ENCODE measurements at places on chromosomes 3 and 15.

DNA sequence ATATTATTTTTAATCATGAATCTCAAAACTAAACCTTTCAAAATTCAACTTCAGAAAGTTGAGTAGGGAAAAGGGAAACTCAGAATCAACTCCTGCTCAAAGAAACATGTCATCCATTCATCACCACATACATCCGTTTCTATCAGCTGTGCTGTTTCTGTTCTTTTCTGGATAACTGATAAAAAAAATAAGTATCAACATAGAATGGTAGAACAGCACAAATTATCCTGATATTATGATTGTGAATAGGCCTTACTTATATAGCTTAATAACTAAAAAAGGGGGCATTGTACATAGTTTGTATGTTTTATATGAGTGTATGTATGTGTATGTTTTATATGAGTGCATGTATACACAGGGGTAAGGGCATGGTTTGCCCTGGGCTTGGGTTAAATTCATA lies 3.1 kb downstream of the TM4SF1 start:
- DNase-seq, result no peak

- DNase-seq, result no peak
Measured at GRCh38 chr15:70098461-70099166, 897 bp upstream of the TLE3 start.

- peak; percentile 3 for DNase-seq
Measured at GRCh38 chr3:154105218-154105975, 15.8 kb upstream of the ARHGEF26 start.

GRCh38 chr3:24154781-24155180 lies 209.7 kb downstream of the NR1D2 start:
- no peak for DNase-seq

- no peak for DNase-seq
Measured at GRCh38 chr3:29763115-29763514, 482.2 kb downstream of the RBMS3 start.

DNA sequence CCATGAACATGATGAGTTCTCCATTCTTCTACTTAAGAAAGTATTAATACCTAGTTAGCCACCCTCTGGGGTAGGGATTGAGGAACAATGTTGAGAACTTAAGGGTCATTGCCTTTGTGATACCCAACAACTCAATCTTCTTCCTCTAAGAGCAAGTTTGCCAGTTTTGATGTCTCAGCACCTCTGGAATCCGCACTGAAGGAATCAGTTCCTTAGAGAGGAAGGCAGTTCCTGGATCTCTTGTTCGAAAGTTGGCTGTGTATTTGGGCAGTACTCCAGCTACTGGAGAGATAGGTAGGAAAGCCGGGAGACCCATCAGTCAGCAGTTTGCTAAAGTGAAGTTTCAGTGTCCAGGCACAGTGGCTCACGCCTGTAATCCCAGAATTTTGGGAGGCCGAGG lies 35.6 kb upstream of the MTHFS start:
- no peak for DNase-seq

- no peak for DNase-seq
Measured at GRCh38 chr15:91609231-91609630, 244.3 kb upstream of the SLCO3A1 start.

DNA sequence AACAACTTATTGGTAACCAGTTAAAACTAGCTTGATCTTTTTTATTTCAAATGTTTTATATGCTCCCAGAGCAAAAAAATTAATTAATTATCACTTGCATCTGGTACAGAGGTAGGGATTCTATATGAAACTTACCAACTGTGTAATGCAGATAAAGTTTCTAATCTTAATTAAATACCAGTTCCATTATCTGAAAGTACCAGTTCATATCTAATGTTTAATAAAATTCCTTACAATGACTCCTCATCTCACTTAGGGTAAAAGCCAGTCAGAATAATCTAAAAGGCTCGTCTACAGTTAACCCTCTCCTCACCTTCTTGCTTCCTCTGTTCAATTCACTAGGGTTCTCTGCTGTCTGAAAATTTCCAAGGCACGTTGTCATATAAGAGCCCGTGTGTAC lies 384.8 kb downstream of the RBMS3 start:
- no peak for DNase-seq

GRCh38 chr3:152243721-152244516 lies 24.8 kb upstream of the MBNL1 start:
- no peak for DNase-seq

- DNase-seq, result no peak
Measured at GRCh38 chr3:135091946-135092345, 296.9 kb downstream of the EPHB1 start.

DNA sequence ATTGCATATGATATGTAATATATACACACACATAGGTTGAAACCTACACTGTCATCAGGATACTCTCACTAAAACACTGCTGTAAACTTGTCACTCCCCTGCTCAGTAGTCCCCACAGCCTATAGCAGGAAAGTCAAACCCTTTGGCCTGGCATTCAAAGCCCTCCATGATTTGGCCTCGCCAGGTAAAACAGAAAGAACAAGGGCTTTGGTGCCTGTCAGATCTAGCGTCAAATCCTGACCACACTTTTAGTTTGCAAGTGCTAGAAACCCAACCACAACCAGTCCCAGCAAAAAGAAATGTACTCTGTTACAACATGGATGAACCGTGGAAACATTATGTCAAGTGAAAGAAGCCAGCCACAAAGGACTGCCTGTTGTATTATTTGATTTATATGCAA lies 11.4 kb downstream of the CRABP1 start:
- no peak for DNase-seq

DNA sequence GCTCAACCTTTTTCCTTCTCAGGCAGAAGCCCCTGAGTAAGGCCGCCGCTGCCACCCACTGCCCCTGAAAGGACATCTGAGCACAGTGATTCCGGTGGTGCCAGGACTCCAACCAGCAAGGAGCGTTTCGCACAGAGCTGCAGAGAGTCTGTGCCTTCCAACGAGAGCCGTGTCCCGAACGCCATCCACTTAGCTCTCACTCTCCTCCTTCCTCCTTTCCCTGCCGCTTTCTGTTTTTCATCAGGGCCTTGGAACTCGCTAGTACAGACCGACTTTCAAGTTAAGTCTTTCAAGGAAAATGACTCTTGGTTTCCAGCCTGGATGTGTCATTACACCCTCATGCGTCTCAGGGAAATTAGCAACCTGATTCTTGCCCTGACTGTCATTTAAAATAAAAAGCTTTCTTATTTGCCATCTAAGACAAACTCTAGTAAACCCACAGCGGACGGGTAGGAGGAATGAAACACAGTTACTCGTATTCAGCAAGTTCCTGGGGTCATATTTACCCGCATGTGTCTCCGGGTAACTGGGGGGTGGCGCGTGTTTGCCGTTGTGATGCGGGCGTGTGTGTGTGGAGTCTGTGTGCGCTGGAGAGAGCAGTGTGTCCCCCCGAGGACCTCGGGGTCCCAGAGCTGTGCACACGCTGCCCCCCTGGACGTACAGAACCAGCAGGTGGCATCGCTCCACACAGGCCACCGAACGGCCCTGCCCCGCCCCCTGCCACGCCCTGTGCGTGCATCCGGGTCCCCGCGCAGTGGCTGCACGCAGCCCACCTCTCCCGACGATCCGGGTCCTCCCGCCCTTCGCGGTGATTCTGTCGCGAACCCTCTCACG lies 30.4 kb upstream of the ALDH1A3 start:
- peak; percentile 35 for DNase-seq

- no peak for DNase-seq
Measured at GRCh38 chr3:184234224-184234623, 4.8 kb downstream of the VWA5B2 start.

DNA sequence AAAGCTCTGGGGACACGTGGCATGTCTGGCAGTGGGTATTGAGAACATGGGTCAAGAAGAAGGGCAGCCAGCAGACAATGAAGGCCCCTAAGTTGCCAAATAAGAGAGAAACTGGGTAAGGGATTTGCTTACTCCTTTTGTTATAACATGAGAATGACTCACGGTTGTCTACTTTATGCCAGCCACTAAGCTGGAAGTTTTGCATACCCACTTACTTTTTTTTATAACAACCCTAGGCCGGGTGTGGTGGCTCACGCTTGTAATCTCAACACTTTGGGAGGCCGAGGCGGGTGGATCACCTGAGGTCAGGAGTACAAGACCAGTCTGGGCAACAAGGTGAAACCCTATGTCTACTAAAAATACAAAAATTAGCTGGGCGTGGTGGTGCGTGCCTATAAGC lies 50.0 kb downstream of the DRD3 start:
- DNase-seq, result no peak

DNA sequence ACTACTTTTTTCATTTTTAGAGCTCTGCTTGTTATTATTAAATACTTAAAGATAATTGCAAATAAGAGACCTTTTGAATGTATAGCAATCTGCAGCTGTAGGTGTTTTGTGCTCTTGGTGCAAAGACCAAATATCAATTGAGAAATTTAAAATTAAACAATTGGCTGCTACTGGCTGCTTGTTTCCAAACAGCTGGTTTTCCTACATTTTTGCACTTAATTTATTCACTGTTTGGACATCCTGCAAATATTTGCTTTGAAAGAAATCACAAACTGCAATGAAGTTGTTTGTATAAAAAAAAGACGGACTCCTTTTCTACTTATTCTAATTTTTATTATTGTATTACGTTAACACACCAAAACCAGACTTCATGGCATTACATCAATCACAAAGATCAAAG lies 35.6 kb downstream of the MED12L start:
- no peak for DNase-seq

- DNase-seq, result no peak
Measured at GRCh38 chr3:71087143-71088018, 496.1 kb downstream of the FOXP1 start.

- DNase-seq, result no peak
Measured at GRCh38 chr3:127233371-127233770, 40.4 kb downstream of the PRR23E start.

DNA sequence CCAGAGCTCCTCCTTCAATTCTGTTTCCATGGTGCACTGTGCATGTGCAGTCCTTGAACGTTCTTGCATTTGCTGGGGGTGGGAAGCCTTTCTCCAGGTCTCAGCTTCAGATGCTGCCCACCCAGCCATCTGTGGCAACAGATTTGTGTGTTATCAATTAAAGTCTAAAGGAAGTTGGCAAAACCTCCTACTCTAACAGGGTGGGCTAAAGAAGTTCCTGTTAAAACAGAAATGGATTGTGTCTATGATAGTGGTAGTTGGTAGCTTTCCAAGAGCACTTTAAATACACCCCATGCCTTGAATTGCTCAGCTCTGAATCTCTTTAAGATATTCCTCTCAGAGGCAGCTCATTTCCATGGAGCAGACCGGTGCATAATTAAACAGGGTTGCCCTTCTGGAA lies 488.0 kb upstream of the SUCLG2 start:
- DNase-seq, result no peak

- no peak for DNase-seq
Measured at GRCh38 chr15:90035840-90036230, 34.7 kb downstream of the ZNF710 start.

DNA sequence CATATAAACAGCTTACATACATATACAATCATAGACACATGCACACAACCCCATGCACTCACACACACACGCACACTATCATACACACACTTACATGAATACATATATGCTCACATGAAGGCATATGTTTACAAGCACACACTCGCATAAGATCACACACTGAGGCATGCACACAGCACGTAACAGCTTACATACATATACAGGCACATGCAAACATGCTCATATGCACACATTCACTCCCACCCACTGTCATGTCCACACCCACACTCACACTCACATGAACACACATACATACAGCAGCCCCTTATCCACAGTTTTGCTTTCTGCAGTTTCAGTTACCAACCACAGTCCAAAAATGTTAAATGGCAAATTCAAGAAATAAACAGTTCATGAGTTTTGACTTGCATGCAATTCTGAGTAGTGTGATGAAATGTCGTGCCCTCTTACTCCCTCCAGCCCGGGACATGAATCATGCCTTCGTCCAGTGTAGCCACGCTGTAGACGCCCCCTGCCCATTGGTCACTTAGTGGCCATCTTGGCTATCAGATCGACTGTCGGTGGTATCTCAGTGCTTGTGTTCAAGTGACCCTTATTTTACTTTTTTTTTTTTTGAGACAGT lies 27.8 kb downstream of the MEGF11 start:
- no peak for DNase-seq

DNA sequence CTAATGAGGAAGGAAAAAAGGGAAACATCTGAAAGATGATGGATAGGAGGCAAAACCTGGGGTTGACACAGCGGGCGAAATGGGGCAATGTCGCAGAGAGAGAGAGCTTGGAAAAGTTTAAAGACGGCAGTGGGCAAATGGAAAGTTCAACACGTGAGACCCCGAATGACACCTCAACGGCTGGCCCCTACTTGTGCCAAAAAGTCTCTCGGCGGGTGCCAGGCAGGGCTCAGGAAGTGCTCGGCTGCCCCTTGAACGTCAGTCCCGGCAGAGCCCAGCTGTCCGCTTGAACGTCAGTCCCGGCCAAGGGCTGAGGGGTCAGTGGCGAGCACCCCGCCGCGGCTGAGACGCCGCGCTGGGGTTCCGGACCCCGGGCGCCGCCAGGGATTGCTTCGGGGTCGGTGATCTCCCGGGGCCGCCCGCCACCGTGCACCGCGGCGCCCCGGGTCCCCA lies 658 bp downstream of the EOGT start:
- no peak for DNase-seq

GRCh38 chr3:24377218-24377993 lies 117.2 kb downstream of the THRB start:
- no peak for DNase-seq

DNA sequence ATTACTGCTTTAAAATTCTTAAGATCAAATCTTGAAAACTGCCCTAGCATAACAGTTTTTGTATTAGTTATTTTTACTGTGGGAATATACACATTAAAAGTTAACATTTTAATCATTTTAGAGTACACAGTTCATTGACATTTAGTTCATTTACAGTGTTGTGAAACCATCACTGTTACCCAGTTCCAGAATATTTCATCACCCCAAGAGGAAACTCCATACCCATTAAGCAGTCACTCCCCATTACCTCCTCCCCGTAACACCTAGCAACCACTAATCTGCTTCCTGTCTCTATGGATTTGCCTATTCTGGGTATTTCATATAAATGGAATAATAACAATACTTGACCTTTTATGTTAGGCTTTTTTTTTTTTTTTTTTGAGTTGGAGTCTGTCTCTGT lies 164.1 kb upstream of the LRRFIP2 start:
- DNase-seq, result no peak

DNA sequence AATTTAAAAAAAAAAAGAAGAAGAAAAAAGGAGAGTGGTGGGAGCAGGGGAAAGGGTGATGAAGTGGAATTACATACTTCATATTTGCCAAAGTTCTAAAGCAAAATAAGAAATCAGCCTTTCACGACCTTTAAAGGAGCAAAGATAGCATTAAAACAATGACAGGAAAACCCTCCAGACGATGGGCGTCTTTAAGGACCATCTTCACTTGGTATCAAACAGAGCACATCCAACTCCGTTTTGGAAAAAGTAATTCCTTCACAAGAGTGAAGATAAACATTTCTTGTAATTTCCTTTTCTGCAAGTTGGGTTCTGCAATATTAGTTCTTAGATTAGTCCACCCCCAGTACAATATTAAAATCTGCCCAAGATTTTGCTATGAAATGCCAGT lies 32.8 kb downstream of the FRMD4B start:
- no peak for DNase-seq

- no peak for DNase-seq
Measured at GRCh38 chr3:55965776-55966175, 478.7 kb upstream of the WNT5A start.

GRCh38 chr15:69996321-69997160 lies 101.2 kb downstream of the TLE3 start:
- DNase-seq, result no peak

GRCh38 chr15:38853608-38854007 lies 289.0 kb upstream of the RASGRP1 start:
- no peak for DNase-seq

Measured in NCI-H187 (cell line).